ENCODE measurements at places on chromosomes 3 and 15. TPM values are rescaled to one million over a fixed set of nuclear protein-coding genes. Genes with fewer than 3 reads are reported as not detected.

DNA sequence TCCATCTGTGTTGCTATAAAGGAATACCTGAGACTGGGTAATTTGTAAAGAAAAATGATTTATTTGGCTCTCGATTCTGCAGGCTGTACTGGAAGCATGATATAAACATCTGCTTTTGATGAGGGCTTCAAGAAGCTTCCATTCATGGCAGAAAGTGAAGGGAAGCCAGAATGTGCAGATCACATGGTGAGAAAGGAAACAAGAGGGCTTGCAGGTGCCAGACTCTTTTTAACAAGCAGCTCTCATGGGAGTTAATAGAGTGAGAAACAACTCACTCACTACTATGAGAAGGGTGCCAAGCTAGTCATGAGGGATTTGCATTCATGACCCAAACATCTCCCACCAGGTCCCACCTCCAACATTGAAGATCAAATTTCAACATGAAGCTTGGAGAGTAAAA lies 247.2 kb downstream of the ZIC4 start:
- no peak for DNase-seq

Gene ANO10
- 16.8 TPM for total RNA-seq

DNA sequence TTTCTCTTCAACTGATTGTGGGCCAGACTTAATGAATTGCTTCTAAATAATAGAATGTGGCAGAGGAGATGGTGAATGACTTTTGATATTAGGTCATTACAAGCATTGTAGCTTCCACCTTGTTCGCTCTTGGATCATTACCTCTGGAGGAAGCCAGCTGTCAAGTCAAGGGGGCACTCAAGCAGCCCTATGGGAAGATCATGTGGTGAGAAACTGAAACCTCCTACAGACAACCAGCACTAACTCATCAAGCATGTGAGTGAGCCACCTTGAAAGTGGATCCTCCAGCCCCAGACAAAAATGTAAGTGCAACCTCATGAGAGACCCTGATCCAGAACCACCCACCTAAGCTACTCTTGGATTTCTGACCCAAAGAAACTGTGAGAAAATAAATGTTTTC lies 109.8 kb upstream of the TBC1D5 start:
- DNase-seq, result no peak

Gene PTH1R
- 3.1 TPM for total RNA-seq

GRCh38 chr3:33184863-33185262 lies 33.7 kb downstream of the SUSD5 start:
- no peak for DNase-seq

DNA sequence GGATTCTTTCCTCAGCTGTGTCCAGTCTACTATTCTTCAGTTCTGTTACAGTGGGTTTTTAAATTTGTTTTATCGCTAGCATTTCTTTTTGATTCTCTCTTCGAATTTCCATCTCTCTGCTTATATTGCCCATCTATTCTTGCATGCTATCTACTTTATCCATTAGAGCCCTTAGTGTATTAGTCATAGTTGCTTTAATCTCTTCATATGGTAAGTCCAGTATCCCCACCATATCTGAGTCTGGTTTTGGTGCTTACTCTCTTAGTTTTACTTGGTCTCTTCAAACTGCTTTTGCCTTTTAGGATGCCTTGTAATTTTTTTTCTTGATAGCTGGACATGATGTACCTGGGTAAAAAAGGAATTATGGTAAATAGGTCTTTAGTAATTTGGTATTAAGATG lies 9.1 kb downstream of the TIMMDC1 start:
- DNase-seq, result no peak

DNA sequence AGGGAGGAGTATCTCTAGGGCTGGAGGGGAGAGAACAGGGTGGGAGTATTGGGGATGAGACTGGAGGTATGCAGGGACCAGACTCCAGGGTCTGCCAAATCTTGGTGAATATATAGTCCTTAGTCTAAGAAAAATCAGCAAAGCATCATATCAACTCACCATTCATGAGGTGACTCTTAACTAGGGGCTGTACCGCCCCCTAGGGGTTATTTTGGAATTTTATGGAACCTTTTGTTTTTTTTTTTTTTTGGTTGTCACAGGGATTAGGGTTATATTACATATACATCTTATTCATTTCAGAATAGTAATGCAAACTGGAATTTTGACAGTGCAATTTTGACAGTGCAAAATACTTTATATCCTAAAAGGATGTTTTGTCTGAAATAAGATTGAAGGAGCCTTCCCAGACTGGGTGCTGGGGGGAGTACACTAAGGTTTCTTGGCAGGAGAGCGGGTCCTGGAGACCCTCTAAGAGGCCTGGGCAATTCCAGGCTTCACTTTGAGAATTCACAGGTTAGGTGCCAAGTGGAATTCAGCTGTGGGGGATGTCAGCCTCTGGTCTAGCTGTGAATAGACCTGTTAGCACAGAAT lies 7.5 kb downstream of the CMTM7 start:
- peak; percentile 53 for DNase-seq

Data from Caki2 (cell line).